ENCODE measurements at places on chromosomes 11 and 22.

GRCh38 chr11:79083352-79083751, 357.5 kb downstream of the TENM4 start:
- DNase-seq, result no peak

DNA sequence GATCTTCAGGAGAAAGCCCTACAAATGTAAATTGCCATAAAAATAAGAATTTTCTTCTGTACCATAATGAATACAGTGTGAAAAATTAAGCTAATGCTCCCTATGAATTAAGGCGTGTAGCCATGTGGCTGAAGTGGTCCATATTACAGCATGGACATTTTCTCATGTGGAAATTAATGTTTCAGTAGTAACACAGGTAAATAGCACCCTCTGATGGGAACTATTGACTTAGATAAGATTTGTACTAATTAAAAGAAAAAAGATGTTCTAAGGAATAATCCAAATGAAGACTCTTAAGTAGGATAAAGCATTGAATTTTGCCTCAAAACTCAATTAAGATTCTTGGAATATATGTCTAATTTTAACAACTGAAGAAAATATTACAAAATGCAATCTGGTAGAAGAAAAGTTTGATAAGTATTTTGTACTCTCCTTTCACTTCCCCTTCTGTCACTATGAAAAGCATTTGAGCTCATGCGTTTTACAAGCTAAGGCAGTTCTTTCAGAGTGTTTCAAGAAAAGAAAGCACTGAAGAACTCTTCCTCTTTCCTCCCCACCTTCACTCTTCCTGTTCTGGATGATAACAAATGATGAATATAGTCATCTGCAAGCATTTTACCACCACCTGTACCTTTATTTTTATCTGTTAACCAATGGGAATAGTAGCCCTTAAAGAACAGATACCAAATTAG, 9.9 kb upstream of the OR8D2 start:
- DNase-seq, result no peak

- DNase-seq, result no peak
Observed at GRCh38 chr11:10657308-10658271, 36.0 kb downstream of the IRAG1 start.

DNA sequence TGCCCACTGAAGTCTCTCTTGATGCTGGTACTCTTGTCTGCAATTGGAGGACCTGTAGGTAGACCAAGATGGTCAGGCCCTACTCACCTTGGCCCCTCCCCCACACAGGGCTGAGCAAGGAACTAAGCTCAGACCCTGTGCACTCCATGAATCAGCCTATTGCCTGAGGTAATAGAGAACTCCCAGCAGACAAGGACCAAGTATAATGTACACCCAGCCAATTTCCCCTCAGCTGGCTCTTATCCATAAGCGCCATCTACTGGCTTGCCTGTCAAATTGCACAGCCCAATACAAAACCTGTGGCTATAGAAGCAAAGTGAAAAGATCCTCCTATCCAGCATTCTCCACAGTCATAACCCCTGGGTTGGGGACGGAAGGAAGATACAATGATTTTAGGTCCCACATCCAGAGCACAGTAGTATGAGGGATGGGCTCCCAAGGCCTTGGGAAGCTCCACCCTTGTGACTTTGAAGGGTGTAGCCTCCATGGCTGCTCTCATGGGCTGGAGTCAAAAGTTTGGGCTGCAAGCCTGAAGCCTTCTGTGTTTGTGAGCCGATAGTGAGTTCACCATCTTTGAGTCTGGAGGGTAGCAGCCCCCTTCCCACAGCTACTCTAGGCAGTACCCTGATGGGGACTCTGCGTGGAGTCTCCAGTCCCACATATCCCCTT, 56.0 kb downstream of the GLYATL2 start:
- peak; percentile 31 for DNase-seq

DNA sequence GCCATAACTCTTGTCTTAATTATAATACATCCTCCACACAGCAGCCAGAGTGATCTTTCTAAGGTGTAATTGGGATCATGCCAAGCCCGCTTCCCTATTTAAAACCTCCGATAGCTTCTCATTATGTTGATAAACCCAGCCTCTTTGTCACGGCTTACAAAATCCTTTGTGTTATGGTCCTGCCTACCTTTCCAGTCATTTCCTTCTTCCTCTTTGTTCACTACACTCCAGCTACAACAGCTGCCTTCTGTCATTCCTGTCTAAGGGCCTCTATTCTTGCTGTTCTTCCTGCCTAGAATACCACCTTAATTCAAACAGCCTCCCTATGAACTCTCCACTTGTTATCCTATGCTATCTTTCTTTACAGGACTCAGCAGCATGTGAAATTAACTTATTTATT, 70.6 kb upstream of the CAPRIN1 start:
- DNase-seq, result no peak

All from neuronal stem cell (in vitro differentiated cells).